CD4-positive, alpha-beta T cell (primary cell): ENCODE measurements at places on chromosomes 16 and 17.

GRCh38 chr16:71542377-71542776 is 16.2 kb downstream of the CHST4 start:
- DNase-seq, result peak; percentile 43

- no peak for DNase-seq
Measured at GRCh38 chr16:1199347-1200013, 25.6 kb downstream of the TPSG1 start.

DNA sequence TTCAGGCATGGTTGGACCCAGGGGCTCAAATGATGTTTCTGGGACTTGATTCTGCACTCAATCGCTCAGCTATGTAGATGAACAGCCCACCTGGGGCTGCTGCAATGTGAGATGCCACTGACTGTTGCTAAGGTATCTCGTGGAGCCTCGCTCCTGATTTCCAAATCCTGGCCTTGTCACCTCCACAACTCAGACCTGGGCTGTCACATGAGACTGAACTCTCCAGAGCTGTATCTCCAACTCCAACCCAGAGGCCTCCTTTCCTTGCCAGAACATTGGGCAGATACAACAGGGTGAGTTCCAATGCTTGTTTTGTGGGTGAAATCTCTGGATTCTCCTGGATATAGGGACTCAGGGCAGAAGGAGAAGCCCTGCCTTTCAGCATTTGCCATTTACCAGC is 79.5 kb downstream of the GNAO1 start:
- no peak for DNase-seq

GRCh38 chr17:80969030-80969673 is 22.5 kb upstream of the CHMP6 start:
- DNase-seq, result no peak

DNA sequence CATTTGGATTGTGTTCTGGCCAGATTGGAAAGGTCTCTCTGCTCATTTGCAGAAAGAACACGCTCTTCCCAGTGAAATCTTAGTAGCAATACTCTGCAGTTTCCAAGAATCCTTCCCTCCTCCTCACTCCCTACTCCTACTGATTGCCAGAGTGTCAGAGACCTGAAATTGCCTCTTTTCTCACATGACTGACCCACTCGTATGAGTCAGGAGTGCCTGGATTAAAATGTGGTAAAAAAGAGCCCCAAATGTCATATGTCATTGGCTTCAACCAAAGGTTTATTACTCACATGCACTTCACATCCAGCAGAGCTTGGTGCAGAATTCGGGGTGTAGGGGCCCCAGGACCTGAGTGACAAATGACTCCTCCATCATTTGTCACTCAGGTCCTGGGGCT is 39.7 kb upstream of the IRX3 start:
- no peak for DNase-seq

- DNase-seq, result no peak
Measured at GRCh38 chr17:51107778-51108177, 12.9 kb downstream of the SPAG9 start.

DNA sequence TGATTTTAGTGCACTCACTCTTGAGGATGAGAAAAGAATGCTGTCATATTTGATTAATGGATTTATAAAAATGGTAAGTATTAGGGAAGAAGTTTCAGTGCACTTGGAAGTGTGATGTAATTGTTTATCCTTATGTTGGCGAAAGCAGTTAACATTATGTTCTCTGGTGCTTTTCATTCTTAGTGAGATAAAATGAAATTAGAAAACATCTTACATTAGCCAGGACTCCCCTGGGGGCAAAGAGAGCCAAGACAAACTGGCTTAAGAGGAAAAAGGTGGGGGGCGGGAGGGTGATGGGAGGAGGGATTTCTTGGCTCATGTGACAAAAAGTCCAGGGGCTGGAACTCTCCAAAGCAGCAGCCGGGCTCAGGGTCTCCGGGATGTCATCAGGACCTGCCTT is 73.2 kb downstream of the KNOP1 start:
- no peak for DNase-seq

- no peak for DNase-seq
Measured at GRCh38 chr17:14276535-14277250, 24.2 kb upstream of the HS3ST3B1 start.

DNA sequence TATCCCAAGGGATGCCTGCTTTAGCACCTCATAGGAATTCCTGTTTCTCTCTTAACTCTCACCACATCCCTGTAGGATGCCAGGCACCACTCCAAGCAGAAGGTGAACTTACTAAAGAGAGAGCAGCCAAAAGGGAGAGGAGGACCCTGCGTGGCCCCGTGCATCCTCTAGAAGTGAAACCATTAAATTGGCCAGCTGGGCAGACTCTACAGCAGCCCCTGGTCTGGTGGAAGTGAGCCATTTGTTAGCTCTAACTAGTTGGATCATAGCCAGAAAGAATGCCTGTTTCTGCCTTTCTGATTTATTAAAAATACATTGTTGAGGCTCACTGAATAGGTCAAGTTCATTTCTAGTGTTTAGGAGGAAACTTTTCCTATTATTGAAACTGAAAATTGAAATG is 22.3 kb downstream of the TMEM11 start:
- DNase-seq, result no peak

DNA sequence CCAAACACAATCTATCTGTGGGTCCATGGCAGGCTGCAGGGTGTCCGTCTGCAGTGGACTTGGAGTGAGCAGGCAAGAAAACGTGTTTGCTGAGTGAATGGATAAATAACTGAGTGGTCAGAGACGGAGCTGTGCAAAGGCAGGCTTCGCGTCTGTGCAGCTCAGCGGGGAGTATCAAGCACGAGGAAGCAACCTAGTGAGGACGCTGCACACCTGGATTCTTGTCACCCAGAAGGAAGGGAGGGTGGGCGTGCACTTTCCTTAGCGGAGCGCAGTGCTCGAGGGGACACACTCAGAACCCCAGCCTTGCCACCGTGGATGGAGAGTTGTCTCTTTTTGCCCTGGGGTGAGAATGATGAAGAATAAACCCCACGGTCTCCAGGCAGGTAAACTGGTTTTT is 1.5 kb upstream of the RCVRN start:
- no peak for DNase-seq

DNA sequence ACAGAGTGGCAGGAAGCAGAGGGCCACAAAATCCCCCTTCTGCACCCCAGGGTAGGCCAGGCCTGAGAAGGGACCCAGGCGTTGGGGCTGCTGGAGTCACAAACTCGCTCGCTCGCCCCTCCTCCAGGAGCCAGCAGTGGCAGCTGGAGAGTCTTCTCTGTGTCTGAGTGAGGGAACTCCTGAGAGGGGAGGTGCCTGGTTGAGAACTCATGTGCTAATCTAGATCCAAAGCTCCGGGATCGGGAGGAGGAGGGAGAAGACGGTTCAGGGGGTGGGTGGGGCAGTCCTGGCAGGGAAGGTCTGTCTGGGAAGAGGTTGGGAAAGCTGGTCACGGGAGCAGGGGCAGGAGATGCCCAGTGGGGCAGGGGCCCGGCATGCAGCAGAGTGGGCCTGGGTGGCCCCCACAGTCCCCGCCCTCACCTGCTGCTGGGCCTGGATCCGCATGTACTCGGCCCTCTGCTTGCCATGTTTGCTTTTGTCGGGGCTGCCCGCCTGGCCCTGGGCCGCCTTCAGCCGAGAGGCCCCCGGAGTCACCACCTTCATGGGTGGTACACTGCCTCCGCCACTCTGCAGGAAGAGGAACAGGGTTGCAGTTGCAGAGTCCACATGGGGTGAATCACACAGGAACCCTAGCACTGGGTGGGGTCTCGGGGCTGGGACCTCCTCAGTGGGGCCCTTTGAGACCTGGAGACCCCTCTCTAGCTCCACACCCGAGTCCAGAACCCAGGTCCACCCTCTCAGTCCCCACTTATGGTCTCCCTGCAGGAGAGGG is 62.2 kb downstream of the SRCIN1 start:
- DNase-seq, result no peak

GRCh38 chr16:53775106-53775820 is 71.3 kb downstream of the FTO start:
- DNase-seq, result no peak

DNA sequence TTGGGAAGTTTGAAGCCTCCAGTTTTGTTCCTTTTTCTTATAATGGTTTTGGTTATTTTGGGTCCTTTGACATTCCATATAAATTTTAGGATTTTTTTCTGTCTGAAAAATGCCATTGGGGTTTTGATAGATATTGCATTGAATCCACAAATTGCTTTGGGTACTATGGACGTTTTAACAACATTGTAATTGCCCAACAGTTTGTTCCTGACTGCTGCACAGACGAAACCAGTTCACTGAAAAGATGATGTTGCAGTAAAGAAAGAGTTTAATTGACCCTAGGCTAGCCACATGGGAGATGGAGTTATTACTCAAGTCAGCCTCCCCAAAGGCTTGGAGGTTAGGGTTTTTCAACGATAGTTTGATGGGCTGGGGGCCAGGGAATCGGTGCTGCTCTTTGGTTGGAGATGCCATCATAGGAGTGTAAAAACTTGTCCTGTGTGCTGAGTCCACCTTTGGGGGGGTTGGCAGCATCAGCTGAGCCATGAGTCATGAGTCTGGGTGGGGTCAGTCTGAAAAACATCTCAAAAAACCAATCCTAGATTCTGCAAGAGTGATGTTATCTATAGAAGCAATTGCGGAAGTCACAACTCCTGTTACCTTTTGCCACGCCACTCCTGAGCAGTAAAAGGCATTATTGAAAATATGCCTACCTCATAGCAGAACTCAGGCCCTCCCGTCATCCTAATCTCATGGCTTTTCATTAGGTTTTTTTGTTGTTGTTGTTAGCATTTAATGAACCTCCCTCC is 2.7 kb upstream of the PRSS41 start:
- DNase-seq, result no peak

DNA sequence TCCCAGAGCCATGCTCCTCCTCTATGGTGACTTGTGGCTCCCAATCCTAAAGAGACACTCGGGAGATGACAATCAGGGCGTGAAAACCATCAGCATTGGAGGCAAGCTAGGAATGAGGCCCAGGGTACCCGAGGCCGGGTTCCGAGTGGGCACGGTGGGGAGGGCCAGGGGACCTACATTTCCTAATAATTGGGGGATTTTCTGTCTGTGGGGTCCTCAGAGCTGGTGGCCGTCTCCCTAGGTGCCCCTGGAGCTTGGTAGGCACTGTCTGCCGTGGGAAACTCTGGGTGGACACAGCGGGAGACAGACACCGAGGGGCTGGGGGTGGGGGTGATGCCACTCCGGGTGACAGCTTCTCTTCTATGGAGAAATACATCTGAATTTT is 312.5 kb upstream of the TNRC6C start:
- no peak for DNase-seq

- DNase-seq, result no peak
Measured at GRCh38 chr16:72195609-72196008, 23.7 kb upstream of the PMFBP1 start.

DNA sequence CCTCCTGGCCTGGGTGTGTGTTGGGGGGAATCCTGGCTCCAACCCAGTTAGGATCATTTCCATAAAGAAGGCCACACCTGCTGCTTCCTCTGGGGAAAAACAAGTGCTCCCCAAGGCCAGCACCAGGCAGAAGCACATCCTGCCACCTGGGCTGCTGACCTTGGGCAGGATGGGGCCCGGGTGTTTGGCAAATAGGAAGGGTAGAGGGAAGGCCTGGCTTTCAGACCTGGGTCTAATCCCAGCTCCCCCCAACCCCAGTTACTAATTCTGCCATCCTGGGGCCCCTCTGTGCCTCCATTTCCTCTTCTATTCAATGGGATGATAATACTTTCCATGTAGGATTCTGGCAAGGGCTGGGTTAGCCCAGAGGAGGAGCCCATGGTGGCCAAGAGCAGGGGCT is 3.0 kb upstream of the NLRC5 start:
- no peak for DNase-seq

DNA sequence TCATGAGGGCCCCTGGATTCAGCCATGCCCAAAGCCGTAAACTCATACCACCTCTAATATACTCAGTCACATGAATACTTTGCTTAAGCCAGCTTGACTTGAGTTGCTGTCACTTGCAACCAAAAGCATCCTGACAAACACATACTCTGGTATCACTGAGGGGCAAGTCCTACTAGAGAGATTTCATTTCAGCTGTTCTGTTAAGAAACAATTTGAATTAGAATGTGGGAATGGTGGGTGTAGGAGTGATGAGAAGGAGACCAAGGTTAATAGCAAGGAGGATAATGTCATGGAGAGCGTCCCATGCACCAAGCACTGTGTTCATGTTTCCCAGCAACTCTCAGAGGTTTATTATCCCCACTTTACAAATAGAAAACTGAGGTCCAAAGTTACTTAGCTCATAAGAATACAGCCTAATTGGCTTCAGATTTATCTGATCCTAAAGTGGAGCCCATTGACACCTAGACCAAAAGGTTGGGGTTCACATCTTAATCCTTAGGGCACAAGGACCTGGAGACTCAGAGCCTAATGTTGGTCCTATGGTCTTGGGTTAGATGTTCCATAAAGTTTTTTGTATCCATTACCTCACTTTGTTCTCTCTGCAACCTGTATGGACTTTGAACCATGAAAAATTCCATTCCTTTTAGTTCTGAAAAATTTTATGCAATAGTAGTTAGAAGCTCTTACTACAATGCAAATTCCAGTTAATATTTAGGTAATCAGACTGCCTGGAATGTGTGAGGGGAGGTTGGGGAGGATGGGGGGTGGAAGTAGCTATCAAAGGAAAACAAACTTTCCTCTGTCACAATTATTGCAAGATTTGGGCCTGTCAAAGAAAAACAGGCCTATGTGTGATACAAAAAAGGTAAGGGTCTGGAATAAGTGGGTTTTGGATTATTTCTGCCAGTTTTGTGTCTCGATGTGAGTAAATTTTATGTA is 105.9 kb downstream of the IRX3 start:
- no peak for DNase-seq

DNA sequence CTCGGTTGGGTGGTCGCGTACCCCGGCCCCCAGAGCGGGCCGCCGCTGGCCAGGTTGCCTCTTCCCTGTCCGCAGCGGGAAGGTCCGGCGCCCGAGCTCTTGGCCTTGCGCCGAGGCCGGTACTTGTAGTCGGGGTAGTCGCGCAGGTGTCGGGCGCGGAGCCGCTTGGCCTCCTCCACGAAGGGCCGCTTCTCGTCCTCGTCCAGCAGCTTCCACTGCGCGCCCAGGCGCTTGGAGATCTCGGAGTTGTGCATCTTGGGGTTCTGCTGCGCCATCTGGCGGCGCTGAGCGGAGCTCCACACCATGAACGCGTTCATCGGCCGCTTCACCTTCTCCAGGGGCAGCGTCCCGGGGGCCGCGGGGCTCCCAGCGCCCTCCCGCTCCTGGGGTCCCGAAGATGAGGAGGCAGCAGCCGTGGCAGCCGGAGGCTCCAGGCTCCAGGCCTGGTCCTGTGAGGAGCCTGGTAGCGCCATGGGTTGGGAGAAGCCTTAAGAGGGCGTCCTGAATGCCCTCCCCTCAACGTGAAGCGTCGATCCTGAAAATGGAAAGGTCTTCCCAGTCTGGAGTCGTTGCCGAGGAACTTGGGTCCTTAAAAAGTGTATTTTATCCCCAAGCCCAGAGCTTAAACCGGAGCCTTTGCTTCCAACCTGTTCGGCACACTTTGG is 558 bp downstream of the SOX15 start:
- peak; percentile 61 for DNase-seq

GRCh38 chr17:82097184-82097918 is 685 bp downstream of the FASN start:
- DNase-seq, result no peak

GRCh38 chr16:78448658-78449271 is 349.3 kb downstream of the WWOX start:
- no peak for DNase-seq
